ENCODE measurements at places on chromosomes 6 and 20. TPM values are rescaled to one million over a fixed set of nuclear protein-coding genes. Genes with fewer than 3 reads are reported as not detected.

- no peak for DNase-seq
These were observed 472 bp upstream of the PAQR8 start for GRCh38 chr6:52361414-52361944.

GRCh38 chr6:132365281-132365907 lies 35.9 kb downstream of the MOXD1 start:
- no peak for DNase-seq

DNA sequence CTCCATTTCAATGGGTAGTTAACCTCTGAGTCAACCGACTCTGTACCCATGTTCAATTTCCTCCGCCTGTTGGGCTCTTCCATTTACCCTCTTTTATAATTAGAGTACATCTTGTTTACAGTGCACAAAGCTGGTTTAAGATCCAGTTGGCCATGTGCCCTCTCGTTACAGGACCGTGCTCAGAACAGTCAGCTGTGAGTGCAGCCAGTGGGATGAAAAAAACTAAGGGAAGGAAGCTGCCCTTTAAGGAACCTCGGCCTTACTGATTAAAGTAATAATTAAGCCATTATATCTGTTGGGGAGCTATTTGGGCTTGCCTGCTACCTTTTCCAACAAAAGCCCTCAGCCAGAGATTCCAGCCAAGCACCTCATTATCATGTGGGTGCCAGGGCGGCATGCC lies 68.8 kb downstream of the TMEM170B start:
- DNase-seq, result peak; percentile 65

DNA sequence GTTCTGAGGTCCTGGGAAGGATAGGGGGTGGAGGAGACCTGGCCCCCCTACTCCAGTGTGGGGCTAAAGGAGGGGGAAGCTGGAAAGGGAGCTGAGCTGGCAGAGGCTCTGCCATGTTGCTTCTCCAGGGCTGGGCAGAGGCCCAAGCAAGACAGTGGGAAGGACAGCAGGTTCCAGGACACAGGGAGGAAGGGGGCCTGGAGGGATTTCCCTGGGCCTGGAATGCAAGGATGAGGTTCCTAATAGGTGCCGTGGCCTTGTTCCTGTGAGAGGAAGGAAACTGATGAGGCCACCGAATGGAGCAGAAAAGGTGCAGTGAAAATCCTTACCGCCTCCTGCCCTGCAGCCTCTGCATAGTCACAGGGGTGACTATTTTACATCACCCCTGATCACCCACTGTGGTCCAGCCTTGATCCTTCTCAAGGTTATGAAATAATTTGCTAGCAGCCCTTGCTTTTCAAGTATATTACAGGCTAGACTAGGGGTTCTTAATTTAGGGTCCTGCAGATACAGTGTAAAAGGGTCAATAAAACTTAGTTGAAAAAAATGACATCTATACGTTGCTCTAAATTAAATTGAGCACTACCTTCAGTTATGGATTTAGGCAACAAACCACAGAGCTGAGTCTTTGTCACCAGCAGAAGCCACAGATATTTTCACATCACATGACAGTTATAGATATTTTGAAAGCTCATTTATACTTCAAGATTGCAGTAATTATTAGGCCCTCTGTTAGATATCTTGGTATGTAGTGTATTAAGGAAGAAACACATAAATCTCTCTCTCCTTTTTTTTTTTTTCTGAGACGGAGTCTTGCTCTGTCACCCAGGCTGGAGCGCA lies 45.7 kb upstream of the RNF24 start:
- DNase-seq, result no peak

Gene KIF6
- 0.13 TPM for total RNA-seq

Gene CCN6
- not detected for total RNA-seq

Gene CAPN11
- 1.9 TPM for total RNA-seq

Gene LY6G5C
- total RNA-seq, result 1.2 TPM

Gene GRM1
- total RNA-seq, result 0.13 TPM

Data from dermis microvascular lymphatic vessel endothelial cell (primary cell).